ENCODE measurements at places on chromosomes 12 and 14. TPM values are rescaled to one million over a fixed set of nuclear protein-coding genes. Genes with fewer than 3 reads are reported as not detected.

- no peak for DNase-seq
- no peak overlapping the region for H3K4me3 ChIP-seq
- no peaks in the 10 kb centered on the region for H3K4me1 ChIP-seq
- no peaks in the 10 kb centered on the region for H3K36me3 ChIP-seq
- H3K27ac ChIP-seq, result no peak overlapping the region
These were observed 18.7 kb downstream of the CABP1 start for GRCh38 chr12:120659151-120659525.

GRCh38 chr14:90161129-90161528, 95.2 kb upstream of the PSMC1 start:
- H3K27me3 ChIP-seq, result peaks cover 7% of the 10 kb centered on the region
- no peak for DNase-seq
- no peaks in the 10 kb centered on the region for H3K36me3 ChIP-seq
- H3K27ac ChIP-seq, result no peak overlapping the region

DNA sequence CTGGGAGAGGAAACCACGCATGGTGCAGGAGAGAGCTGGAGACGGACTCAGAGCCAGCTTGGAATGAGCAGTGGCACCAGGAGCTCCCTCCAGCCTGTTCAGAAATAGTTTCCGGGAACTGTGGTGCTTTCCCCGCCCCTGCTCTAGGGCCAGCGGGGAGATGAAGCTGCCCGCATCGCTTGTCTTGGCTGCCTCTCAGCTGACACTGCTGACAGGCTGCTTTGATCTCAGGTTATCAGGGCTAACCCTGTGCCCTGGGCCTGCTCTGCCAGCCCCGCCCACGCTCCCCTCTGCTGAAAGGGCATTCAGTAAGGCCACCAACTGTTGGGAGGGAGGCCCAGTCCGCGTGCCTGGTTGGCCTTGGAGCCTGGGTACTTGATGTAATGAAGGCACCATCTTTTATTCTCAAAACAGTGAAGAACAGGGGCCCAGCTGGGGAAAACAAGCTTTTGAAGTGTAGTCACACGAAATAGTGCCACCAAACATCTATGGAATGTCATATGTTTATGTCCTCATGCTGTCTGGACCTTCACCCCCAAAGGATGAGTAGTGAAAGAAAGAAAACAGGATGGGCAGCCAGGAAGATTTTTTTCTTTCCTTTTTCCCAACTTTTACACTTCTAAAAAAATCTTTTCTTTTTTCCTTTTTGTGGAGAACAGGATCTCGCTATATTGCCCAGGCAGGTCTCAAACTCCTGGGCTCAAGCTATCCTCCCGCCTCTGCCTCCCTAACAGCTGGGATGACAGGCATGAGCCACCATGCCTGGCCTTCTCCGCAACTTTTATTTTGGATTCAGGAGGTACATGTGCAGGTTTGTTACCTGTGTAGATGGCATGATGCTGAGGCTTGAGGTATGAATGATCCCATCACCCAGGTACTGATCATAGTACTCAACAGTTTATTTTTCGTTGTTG, 115.9 kb upstream of the TBX3 start:
- no peak for DNase-seq
- no peak overlapping the region for H3K4me3 ChIP-seq
- no peaks in the 10 kb centered on the region for H3K36me3 ChIP-seq
- no peaks in the 10 kb centered on the region for H3K4me1 ChIP-seq

DNA sequence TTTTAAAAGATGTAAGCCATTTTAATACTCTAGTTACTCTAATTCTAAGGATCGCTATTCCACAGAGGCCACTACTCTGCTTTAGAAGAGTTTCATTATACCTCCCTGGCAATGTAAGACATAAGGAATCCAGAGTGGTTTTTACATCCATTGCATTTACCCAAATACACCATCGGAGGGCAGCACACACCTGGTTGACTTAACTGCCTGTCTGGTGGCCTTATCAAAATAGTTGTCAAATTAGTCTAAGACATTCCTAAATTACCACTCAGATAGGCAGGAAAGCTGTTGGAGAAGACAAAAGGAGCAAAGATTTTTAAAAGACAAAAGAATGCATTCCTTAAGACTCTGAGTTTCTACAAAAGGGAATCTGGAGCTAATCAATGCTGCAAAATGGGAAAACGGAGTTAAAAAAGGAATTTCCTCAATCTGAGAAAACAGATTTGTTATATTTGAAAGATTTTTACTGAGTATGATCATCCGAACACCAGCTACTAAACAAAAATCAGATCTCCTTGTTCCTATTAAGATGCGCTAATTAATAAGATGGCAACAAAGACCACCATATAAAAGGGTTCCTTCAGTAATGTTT, 33.8 kb upstream of the FGD4 start:
- no peak overlapping the region for H3K4me3 ChIP-seq
- no peaks in the 10 kb centered on the region for H3K27me3 ChIP-seq
- H3K4me1 ChIP-seq, result no peaks in the 10 kb centered on the region

The FZD10 gene
- total RNA-seq, result not detected

The SYCP3 gene
- 0.07 TPM for total RNA-seq

The CLEC4A gene
- 1.2 TPM for total RNA-seq
